ENCODE measurements at places on chromosomes 3 and 15.
A peak's percentile ranks its signal among the peaks of the same experiment; 100 is the strongest.

DNA sequence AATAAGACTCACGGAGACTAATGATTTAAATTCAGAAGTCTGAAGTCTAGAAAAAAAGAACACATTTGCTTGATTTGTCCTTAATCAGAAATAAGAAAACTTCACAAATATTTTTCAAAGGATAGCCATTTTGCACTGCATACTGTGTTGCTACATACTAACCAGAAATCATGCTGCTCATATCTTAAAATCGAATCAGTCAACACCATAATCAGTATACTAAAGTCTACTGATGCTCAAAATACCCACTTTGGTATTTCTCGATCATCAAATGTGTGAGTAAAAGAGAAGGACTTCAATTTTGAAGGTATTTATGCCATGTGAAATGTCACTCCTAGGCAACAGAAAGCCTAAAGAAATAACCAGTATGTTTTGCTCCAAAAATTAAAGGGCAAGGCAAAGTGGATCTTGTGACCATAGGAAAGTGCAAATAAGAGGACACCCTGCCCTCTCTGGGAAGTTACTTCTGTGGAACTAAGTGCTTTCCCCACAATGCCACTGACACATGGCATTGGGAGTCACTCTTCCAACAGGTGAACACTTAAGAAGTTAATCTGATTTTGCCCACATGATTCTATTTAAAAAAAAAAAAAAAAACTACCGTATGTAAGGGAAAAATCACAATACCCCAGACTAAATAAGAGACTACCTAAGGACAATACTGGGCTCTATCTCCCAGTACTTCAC, 2.7 kb downstream of the LRIG1 start:
- DNase-seq, result no peak

GRCh38 chr15:50107591-50108408, 11.2 kb downstream of the ATP8B4 start:
- DNase-seq, result no peak

DNA sequence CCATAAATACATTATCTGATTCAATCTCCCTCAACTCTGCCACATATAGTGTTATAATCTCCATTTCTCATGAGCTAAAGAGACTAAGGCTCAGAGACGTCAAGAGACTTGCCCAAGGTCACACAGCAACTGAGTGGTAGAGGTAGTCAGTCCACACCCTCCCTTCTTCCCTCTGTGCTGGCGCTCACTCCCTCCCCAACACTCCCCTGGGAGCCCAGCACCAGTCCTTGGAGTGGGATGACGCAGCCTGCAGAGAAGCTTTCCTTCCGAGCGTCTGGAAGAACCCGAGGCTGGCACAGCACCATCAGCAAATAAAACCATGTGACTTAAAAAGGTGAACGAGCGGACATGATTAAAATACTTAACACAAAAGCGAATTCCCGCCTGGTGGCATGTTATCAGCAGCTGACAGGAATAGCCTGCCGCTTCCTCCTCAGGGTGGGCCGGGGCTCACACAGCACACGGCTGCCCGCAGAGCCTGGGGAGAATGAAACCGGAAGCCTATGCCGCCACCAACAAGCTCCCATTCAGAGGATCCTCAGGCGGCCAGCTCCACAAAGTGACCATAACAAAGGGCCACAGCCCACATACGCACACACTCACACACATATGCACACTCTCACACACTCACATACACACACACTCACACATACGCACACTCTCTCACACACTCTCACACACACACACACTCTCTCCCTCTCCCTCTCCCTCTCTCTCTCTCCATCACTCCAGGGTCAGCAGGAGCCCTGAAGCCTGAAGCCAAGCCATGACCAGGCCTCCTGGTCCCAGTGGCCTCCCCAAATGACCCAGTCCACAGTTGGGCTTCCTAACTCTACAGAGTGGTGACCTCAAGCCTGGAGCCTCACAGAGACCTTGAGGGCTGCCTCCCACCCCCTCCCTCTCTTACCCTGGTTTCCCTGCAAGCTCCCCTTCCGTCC, 120.5 kb downstream of the XXYLT1 start:
- DNase-seq, result peak; percentile 37

GRCh38 chr15:27057904-27058645, 87.1 kb downstream of the GABRG3 start:
- DNase-seq, result no peak

DNA sequence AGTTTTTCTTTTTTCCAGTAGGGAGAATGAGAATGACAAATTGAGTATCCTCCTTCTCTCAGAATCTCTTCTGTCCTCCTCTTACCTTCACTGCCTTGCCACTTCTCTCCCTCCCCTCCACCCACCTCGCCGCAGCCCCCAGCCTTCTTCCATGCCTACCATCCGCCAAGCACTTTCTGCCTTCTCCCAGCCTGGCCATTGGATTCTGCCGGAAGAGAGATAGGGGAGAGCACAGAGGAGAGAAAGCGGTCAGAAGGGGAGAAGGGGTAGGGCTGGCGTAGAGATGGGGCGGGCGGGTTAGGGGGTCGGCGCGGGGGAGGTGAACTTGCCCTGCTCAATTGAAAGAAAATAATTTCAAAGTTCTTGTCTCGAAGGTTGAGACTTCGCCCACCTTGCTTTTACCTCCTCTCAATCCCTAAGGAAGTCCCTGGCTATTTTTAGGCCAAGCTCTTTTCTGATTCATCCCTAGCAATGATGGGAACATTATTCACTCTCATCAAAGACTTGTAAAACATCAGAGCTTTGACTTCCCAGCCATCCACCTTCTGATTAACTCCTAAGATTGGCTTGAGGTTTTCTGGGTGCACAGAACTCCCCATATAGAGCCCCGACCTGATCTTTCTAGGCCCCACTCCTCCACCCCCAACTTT, 811 bp downstream of the C3orf52 start:
- DNase-seq, result no peak

DNA sequence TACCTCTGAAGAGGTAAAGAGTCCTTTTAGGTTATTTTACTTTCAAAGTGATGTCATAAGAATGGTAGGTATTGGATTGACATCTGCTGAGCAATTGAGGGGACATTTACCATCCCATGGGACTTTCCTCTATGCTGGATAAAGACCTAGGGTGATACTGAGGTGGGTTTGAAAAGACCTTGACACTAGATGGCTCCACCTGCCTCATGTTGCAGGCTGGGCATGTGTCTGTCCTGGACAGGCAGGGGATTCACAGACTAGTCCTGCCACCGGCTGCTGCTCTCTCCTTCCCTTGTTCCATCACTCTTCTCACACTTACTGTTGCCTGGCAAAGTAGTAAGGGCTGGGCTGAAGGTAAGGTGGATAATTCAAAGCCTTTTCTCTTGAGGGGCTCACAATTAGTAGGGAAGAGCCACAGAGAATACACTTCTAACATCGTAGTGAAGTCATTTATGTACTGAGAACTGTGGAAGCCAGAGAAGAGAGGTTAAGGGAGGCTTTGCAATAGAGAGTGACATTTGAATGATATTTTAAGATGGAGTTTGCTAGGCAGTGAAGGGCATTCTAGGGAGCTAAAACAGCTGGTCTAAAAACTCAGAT, 27.7 kb downstream of the TRAK1 start:
- DNase-seq, result no peak

GRCh38 chr3:194879991-194880939, 194.6 kb downstream of the FAM43A start:
- DNase-seq, result no peak

DNA sequence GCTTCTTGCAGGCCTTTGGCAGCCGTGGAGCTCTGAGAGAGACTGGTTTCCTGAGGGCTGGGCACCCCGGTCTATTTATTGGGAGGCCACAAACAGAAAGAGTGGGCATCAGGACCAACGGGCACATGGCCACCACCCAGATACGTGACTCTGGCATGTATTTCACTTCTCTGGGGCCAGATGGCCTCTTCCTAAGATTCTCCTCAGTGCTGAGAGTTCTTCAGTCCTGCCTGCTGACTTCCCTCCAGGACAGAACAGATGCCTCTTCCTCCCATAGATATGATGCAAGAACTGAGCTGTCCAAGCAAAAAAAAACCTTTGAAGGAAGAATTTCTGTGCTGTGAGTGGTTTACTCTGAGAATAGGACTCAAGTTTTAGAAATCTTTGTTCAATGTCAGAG, 107.7 kb downstream of the IGF2BP2 start:
- DNase-seq, result no peak

- DNase-seq, result no peak
Measured at GRCh38 chr15:54364961-54365360, 386.7 kb downstream of the UNC13C start.

DNA sequence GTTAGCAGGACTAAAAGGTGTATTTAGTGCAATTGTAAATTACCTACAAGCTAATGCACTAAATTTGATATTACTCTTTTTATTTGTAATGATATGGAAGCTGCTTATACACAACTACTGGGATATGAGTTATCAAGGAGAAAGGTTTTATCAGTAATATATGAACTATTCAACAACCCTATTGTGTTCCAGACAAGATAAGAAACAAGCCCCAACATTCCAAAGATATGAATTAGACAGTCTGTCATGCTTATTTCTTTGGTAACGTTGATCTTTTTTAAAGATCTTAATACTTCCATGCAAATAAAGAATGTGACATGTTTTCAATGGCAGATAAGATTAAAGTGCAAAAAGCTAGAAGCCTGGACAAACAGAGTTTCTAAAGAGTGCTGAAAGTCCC, 314.0 kb upstream of the THBS1 start:
- DNase-seq, result no peak

DNA sequence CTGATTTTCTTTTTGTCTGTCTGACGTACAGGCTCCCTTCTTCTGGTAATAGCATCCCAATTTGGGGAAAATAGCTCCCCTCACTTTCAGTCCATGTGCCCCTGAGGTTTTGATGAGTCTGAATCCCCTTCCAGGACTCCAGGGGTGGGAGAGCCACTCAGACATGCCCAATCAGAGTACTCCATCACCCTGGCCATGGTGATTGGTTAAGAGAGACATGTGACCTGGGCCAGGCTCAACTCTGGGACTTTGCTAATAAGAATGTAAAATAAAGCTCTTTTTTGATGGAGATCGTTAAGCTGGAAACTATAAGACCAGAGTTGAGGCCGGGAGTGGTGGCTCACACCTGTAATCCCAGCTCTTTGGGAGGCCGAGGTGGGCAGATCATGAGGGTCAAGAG, 9.2 kb upstream of the MEF2A start:
- DNase-seq, result no peak

GRCh38 chr3:46214751-46215352, 6.7 kb upstream of the CCR1 start:
- DNase-seq, result no peak

- no peak for DNase-seq
Measured at GRCh38 chr15:60353245-60353920, 44.4 kb downstream of the ANXA2 start.

Data from thoracic aorta (tissue), 2 donors.